ENCODE measurements at places on chromosomes 12 and 14. TPM values are rescaled to one million over a fixed set of nuclear protein-coding genes. Genes with fewer than 3 reads are reported as not detected.

- no peak for DNase-seq
Measured at GRCh38 chr12:132458846-132459641, 30.9 kb upstream of the FBRSL1 start.

DNA sequence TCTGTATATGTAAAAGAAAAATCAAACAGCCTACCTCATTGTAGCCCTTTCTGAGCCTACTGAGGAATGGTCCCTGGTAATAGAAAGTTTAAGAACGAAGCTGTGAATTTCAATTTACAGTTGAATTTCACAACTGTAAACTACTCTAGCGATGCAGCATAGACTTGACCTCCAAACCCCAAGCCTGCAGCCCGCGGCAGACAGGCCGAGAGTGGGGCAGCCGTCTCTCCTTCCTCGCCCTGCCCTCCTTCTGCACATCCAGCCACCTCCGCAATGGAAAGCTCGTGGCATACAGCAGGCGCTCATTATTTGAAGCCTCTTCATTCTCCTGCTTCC, 15.3 kb downstream of the RNASE2 start:
- no peak for DNase-seq

GRCh38 chr12:13153180-13153579, 43.3 kb upstream of the EMP1 start:
- DNase-seq: no peak

The RERG gene
- 83.8 TPM for total RNA-seq

The PLA2G1B gene
- total RNA-seq: 1.2 TPM

The SERPINA10 gene
- not detected for total RNA-seq

The TRAF3 gene
- total RNA-seq: 15.9 TPM

Measured in osteocyte (in vitro differentiated cells).